ENCODE measurements at places on chromosomes 16 and 17.
A peak's percentile ranks its signal among the peaks of the same experiment; 100 is the strongest.

DNA sequence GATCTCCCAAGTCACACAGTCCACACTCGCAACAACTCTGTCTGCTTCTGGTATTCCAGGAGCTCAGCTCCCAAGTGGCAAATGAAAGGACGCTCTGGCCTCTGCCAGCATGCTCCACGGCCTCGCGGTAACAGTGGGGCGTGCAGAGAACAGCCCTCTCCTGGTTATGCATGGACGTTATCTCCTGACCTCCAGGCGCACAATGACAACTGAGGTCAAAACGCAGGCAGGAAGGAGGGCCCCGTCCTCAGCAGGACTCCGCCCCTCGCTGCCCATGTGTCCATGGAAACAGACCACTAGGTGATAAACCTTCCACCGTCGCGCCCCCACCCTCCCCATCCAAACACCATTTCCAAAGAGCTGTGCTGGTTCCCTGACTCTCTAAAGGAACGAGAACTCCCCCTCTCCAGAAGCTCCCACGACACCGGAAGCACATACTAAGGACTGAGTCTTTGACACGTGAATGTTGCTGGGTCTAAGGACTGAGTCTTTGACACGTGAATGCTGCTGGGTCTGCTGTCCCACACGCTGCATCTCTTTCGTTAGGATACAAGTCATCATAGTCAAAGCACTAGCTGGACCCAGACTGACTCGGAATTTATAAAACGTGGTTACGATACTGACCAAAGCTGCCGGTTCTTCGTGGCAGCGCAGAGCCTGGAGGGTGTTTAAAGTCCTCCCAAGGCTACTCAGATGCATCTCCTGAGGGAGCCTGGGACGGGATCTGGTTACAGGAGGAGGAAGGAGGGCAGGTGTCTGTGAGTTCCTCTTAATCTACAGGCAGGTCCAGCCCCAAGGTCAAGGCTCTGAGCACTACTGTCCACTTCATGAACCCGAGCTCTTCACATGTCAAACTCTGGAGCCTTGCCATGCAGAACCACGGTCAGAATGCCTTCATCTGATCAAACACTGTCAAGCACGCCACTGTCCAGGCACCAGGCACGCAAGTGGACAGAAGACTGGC lies 43.9 kb downstream of the KLHDC4 start:
- no peak for DNase-seq

GRCh38 chr16:495127-495748 lies 32.3 kb upstream of the CAPN15 start:
- DNase-seq, result peak; percentile 67

- no peak for DNase-seq
Measured at GRCh38 chr16:4933871-4934395, 3.0 kb downstream of the PPL start.

- DNase-seq, result no peak
Measured at GRCh38 chr17:77115510-77115909, 25.3 kb upstream of the SEC14L1 start.

GRCh38 chr17:6508016-6508415 lies 48.3 kb downstream of the PITPNM3 start:
- no peak for DNase-seq

DNA sequence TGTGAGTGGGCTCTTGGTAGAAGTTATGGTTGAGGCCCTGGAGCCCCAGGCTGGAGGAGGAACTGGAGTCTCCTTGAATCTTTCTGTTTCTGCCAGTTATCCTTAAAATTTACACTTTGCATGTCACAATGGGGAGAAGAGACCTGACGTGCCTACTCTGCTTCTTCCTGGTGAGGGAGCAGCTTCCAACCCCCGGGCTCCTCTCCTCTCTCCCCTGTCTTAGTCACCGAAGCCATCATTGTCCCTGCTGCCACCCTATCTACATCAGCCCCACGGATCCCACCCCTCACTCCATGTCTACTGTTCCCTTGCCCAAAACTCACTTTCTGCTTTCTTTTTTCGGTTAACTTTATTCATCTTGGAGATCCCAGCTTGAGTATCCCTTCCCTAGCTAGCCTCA lies 17.6 kb downstream of the DNAJA3 start:
- no peak for DNase-seq

DNA sequence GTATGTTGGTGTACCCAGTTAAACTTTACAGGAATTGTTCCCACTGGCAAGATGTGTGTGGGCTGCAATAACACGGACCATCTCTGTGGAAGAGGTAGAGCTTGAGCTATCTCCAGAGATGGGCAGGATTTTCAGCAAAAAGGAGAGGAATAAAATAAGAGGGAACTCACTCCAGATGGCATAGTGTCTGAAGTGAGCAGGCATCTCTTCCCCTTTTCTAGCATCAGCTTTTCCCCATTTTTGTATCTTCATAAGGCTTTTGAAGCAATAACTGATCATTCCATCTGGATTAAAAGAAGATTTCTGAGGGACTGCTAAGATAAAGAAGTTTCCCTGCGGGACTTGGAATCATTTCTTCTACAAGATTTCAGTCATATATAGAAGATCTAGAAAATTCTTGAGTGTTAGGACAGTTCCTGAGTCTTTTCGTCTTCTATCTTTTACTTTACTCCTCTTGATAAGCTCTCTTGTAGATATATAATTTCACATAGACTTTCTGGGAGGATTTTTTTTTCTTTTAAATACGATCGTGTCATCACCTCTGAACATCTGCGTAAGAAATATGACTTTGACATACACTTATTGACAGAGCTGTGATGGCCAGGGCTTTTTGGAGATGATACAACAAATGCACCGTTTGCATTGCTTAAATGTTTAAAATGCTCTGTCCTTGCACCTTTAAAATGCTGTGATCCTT lies 2.1 kb downstream of the CPD start:
- no peak for DNase-seq

DNA sequence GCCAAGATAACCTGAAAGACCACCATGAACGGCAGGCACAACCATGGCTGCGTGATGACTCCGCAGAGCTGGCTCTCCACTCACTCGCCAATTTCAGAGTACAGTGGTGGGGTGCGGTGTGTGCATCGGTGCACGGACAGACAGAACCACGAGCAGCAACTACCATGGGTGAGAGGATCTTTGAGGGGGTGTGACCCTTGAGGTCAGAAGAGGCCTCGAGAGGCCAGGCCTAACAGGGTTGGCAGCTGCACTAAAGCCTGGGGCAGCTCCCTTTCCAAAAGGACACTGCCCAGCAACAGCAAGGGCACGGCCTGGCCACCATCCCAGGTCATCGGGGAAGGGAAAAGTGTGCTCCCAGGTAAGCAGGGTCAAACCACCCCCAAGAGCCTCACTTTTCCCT lies 1.9 kb upstream of the ECI1 start:
- DNase-seq, result no peak

- DNase-seq, result peak; percentile 52
Measured at GRCh38 chr16:66924527-66925321, 611 bp downstream of the RRAD start.

DNA sequence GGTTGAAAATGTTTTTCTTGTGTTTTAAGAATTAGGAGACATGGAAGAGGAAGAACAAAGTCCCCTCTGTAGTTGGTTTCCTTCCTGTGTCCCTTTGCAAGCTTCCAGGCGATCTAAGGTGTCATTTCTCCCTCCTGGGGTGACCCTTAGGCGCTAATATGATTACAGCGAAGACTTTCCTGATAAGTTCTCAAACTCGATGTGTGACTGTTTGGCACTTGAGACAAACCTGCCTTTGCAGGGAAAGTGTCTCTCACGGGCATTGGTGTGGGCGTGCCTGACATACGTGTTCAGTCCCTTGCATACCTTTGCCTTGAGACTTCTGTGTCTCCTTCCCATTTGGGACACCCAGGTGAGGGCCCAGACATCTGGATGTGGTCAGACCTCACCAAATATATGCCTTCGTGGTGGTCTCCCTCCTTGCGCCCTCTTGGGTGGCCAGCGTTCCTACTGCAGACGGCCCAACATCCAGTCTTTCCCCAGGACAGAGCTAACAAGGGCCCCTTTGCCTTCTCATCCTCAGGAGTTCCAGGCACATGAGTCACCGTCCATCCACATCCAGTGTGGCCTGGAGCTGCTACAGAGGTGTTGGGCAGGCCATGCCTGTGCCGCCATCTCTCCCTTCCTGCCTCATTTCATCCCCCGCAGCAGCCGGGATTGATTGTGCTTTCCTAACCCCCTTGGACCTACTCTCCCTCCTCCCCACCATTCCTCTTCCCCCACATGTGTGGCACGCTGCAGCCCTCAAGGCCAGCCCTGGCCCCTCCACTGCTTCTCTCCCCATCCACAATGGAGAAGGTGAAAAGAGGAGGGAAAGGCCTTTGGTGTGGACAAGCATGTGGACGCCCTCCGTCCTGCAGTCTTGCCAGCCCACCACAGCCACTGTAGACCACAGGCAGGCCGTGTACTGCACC lies 3.1 kb upstream of the JPT2 start:
- no peak for DNase-seq

- no peak for DNase-seq
Measured at GRCh38 chr16:55249361-55249760, 74.6 kb upstream of the IRX6 start.

DNA sequence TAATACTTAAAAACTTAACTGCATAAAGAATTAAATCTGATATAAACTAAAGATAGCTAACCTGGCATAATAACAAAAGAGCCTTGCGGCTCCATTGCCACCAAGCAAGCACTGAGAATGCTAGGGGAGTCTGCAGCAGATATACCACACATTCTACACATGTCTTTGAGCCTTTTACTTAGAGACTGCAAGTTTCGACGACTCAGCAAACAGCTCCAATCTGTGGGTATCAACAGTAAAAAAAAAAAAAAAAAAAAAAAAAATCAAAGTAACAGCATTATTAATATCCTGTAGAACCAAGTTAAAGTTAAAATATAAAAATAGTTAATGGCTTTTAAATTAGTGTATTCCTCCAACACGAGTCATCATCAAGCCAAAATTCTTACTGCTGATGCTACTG lies 27.8 kb upstream of the INTS2 start:
- no peak for DNase-seq

GRCh38 chr17:29933379-29933778 lies 3.4 kb upstream of the SSH2 start:
- no peak for DNase-seq

- DNase-seq, result no peak
Measured at GRCh38 chr17:55540414-55541091, 29.3 kb upstream of the SMIM36 start.

- no peak for DNase-seq
Measured at GRCh38 chr16:31696968-31697743, 169.5 kb downstream of the AHSP start.

DNA sequence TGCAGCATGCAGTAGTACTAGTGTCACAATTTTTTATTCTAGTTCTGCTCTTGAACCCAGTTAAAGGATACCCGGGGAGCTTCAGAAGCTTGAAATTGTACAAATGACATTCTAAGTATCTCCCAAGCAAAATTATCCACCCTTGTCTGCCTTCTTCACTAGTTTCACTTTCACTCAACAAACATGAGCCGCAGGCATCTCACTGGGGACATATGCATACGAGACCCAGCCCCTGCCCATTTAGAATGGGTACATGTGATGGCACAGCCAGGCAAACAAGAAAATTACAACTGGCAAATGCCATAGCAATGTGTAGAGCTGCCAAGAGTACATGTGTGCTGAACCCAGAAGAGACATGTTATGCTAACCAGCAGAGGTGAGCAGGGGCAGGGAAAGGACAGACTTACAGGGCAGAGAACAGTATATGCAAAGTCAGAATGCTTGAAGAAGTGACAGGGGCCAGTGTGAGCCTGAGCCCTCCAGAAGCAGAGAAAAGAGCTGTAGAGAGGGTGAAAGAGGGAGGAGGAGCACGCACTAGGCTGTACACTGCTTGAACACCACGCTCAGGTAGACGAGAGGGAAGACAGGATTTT lies 8.3 kb downstream of the GINS2 start:
- DNase-seq, result no peak

- DNase-seq, result peak; percentile 32
Measured at GRCh38 chr17:8125947-8126490, 2.1 kb upstream of the HES7 start.

GRCh38 chr17:34225046-34225445 lies 30.0 kb upstream of the CCL2 start:
- DNase-seq, result no peak

- DNase-seq, result no peak
Measured at GRCh38 chr17:57431415-57431814, 175.1 kb downstream of the MSI2 start.

Measured in BE2C (cell line).